Right renal cortex interstitium (tissue), 3 donors: ENCODE measurements at places on chromosomes 16 and 17. TPM values are rescaled to one million over a fixed set of nuclear protein-coding genes. Genes with fewer than 3 reads are reported as not detected.

DNA sequence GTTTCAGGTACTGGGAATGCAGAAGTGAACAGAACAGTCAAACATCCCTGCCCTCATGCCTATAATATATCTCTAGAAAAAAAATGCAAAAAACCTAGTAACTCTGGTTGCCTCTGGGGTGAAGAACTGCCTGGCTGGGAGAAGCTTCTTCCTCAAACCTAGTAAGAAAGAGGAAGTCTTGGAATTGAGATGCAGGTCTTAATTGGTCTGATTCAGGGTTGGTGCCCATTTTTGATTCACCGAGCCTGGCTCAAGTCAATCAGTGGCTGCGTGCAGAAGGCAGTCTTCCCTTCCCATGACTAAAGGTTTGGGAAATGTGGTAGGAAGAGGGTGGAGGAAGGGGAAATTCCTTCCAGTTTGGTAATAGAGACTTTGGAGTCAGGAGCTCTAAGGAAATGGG, 22.4 kb downstream of the CDRT15 start:
- DNase-seq: no peak

DNA sequence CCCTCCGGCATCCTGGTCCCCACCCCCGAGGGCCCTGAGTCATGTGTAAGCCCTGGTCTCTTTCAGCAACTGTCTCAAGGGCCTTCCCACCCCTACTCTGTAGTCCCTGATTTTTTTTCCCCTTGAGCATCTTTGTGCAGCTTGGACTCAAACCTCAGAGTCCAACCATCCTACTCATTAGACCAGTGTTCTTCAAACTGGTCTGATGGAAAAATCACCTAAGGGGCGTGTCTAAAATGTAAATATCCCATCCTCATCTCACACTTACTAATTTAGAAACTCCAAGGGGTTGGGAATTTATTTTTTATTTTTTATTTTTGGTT, 624 bp downstream of the G6PC3 start:
- DNase-seq: no peak

GRCh38 chr17:2893422-2893914, 97.2 kb downstream of the RAP1GAP2 start:
- no peak for DNase-seq

GRCh38 chr16:24980077-24980793, 34.9 kb downstream of the ARHGAP17 start:
- no peak for DNase-seq

DNA sequence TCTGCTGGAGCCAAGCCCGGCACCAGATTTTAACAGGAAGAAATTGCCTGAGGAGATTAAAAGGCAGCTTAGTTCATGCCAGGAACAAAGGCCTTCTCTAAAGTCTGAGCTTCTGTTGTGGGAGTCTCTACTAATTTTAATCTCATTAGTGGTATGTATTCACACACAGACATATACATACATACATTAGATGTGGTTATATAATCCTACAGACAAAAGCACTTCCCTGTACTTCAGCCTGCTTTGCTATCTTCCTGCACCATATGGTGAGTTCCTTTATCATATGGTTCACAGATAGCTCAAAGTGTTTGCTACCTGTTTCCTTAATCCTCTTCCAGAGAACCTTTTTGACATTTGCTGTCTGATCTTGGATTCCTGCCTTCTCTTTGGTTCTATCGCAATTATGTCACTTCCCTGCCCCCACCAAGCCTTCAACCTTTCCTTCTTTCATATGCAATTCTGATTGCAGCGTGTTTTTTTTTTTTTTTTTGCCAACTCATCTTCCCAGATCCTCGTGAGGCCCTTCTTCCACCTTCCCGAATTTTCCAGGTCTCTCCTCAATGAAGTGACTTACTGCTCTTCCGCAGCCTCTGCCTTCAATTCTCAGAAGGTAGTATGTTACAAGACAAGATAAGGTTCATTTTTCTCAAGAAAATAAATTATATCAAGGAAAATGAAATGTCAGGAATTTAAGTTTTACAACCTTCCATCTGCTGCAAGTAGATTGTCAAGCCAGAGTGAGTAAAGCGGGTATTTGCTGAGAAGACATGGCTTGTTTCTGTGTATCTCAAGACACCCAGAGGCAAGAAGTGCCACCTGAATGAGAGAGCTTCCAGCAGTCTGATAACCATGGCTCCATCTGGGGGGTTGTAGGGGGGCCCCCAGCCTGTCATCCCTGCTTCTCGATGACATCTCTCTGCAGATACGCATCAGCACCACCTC, 120.2 kb upstream of the CACNG3 start:
- DNase-seq: no peak

GRCh38 chr17:16461606-16461866, 30.5 kb downstream of the LRRC75A start:
- no peak for DNase-seq

DNA sequence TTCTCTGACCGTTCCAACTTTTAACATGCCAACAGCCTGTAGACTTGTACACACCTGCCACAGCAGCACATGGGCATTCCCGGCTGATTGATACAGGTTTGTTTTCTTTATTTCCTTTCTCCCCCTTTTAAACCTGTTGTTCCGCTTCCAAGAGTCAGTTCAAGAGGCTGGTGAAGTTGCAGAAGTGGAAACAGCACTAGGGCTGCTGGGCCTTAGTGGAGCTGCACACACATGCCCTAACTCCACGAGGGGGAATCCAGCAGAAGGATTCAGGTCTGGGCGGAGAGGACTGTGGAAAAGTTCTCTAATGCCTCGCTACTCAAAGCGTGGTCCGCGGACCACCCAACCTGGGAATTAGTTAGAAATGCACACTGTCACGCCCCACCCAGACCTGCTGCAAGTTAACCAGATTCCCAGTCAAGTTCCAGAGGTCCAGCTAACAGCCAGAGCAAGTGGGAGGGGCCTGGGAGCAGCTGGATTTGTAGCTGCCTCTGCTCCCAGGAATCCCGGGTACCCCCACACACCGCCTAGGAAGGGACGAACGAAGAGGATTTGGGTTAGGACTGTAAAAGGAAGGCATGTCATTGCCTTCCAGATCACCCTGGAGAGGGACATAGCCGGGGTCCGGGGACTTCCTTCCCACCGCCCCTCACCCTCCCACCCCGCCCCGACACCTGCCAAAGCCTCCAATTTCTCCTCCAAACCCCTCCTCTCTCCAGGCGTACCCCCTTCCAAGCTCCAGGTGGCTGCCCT, 542 bp downstream of the SLC39A11 start:
- no peak for DNase-seq

DNA sequence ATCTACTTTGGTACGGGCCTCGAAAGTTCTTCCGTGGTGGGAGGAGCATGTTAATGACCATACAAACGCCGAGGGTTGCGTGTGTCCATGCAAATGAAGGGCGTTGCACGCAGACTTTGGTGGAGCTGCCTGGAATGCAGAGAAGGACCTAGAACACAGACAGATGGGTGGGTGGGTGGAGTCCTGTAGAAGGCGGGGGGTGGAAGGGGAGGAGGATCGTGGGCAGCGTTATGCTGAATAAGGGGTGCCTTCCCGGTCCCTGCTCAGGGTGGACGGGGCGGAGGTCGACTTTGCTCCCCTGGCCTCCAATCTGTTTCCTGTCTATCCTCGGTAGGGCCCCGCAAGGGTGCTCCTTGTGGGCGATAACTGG, 795 bp upstream of the PAQR4 start:
- DNase-seq: no peak

GRCh38 chr17:9636501-9636900, 8.8 kb upstream of the USP43 start:
- no peak for DNase-seq

- no peak for DNase-seq
These were observed 66.7 kb downstream of the SOX9 start for GRCh38 chr17:72187556-72187955.

DNA sequence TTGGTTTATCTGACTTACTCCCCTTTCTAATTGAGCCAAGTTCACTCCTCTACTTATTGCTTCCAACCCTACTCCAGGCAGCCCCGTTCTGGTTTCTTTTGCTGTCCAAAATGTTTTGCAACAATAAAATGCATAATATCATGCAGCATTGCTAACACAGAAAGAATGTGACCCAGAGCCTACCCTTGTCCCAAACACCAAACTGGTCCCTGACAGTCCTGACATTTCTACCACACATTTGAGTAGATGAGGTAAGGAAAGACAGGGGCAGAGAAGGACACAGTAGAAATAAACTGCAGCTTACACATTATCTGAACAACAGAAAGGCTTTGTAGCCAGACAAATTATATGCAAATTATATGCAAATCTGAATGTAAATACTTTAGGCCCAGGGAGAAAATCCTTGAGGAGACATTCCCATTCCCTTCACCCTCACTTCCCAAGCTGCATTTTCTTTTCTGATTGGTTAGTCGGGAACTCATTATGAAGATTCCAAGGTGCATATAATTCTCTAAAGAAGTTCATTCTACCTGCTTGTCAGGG, 31.6 kb downstream of the SOX9 start:
- no peak for DNase-seq

DNA sequence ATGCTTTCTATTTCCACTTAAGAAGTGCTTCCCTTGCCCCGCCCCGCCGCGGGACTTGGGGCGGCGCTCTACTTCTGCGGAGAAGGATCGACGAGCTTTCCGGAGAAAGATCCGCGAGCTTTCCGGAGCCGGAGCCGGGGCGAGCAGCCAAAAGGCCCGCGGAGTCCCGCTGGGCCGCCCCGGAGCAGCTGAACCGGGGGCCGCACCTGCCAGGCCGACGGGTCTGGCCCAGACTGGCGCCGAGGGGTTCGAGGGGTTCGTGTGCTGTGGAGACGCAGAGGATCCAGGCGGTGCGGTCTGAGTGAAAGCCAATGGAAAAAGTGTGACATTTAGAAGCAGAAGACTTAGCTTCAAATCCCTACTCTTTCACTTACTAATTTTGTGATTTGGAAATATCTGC, 50.8 kb downstream of the TBC1D26 start:
- no peak for DNase-seq

DNA sequence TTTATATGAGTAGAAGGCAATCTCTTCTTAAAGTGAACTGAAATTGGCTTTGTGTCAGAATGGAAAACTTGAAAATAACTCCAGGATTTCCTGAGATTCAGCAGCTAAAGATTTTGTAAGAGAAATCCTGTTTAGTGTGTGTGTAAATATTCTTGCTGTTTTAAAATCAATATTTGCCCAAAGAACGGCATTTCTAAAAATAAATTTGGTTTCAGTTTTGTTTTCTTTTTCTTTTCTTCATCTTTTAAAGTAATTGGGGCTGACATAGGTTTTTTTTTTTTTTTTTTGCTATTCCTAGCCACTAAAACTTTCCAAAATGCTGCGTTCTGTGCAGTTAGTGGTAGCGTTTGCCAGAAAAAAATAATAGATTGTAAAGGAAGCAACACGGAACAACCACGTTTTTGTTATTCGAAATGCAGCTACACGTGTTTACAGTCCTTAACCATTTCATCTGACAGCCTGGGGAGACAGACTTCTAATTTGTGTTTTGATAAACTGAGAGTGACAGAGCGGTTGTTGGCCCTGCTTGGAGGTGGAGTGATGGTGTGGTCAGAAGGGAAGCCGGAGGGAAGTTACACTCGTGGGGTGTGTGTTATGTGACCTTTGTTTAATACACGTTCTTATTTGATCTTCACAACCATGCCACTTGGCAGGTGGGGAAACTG, 21.6 kb upstream of the SMPD3 start:
- DNase-seq: no peak

DNA sequence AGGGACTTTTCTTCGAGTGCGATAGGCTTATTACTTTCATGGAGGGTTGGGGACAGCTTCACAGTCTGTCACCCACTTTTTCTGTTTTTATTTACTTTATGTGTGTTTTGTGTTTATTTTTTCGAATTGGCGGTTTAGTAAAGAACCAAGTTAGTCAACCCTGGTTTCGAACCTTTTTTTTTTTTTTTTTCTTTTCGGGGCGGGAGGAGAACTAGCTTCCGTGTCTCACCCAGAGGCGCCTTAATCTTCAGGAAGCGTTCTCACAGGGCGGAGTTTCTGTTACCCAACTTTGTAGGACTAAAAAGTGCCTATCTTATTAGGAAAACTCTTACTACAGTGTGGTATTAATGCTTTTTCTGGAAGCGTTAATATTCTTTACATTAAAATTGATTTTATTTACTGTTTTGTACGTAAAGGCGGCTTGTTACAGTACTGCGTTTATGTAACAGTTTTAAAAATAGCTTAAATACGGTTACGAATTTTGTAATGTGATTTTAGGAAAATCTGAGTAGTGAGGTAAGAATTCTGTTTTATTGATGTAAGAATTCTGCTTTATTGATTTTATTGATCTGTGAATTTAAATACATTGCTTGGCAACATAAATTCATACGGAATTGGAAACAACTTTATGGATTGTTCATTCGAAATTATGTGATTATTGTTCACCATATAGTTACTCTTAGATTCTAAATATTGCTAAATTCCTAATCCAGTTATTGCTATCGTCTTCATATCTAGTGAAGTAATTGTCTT, 885 bp downstream of the ZNF207 start:
- DNase-seq: no peak

DNA sequence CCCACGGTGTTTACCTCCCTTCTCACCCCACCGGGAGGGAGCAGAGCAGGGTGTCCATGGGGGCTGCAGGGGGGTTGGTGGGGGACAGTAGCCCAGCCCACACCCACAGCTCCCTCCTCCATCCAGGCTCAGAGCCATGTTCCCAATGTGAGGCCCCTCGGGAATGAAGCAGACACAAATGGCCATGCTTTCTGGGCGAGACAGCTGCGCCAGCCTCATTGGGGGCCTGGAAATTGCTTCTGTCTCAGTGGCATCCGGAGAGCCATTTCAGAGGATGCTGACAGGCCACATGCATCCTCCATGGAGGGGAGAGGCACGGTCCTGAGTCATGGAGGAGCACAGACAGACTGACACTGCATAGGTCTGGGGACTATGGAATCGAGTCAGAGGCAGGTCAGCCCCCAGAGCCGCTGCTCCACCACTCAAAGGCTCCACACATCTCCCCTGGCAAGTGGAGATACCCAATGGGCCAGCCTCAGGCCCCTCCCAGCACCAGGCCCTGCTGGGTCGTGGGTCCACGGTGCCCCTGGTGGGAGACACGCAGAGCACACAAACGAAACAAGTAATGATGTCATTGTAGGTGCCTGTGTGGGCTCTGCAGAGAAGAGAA, 59.6 kb upstream of the ENPP7 start:
- DNase-seq: no peak

- DNase-seq: no peak
These were observed 1.5 kb upstream of the PRKCA start for GRCh38 chr17:66300956-66301355.

DNA sequence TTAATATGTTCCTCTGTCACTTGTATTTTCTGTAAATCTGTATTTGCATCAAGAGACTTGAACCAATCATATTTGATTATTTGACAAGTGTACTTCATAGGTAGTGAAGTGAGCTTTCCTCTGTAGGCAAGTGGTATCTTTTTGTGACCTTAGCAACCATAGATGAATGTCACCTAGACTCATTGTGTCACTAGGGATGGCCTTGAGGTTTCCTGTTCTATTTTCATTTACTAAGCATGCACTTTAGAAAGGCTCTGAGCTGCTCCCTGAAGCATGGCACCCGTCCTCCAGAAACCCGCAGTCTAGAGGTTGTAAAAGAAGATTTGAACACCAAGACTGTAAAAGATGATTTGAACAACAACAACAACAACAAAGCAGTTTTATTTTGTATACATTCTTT, 151.7 kb downstream of the PRKCB start:
- no peak for DNase-seq

ARHGAP44 gene
- polyA plus RNA-seq: 7.8 TPM

CCL15 gene
- 7.9 TPM for polyA plus RNA-seq

MAPT gene
- 9.5 TPM for polyA plus RNA-seq

GNGT2 gene
- polyA plus RNA-seq: 1.7 TPM

RNF227 gene
- 3.4 TPM for polyA plus RNA-seq

HOXB5 gene
- 20.4 TPM for polyA plus RNA-seq

PRSS33 gene
- polyA plus RNA-seq: 0.33 TPM

AANAT gene
- polyA plus RNA-seq: not detected

PPP1R27 gene
- polyA plus RNA-seq: 0.26 TPM

C16orf89 gene
- polyA plus RNA-seq: 3.4 TPM

HSD17B1 gene
- 4.1 TPM for polyA plus RNA-seq

CCDC154 gene
- polyA plus RNA-seq: 1.0 TPM

SLC47A1 gene
- polyA plus RNA-seq: 18.2 TPM

CCL4 gene
- polyA plus RNA-seq: 2.0 TPM
